Spinal cord (tissue), 10 donors: ENCODE measurements at places on chromosomes 6 and 20. TPM values are rescaled to one million over a fixed set of nuclear protein-coding genes. Genes with fewer than 3 reads are reported as not detected.

The NKX2-2 gene
- 52.9 TPM for polyA plus RNA-seq

The CFAP61 gene
- polyA plus RNA-seq = 5.8 TPM

GRCh38 chr6:21352131-21352530, 241.4 kb upstream of the SOX4 start:
- no peak for DNase-seq

The AIF1 gene
- polyA plus RNA-seq = 42.5 TPM
